ENCODE measurements at places on chromosomes 1 and 21.
A peak's percentile ranks its signal among the peaks of the same experiment; 100 is the strongest.

GRCh38 chr1:228786361-228787129, 51.3 kb downstream of the RHOU start:
- DNase-seq = no peak

GRCh38 chr1:47805018-47805417, 192.2 kb downstream of the TRABD2B start:
- no peak for DNase-seq

GRCh38 chr1:87872189-87872588, 543.5 kb downstream of the LMO4 start:
- DNase-seq = no peak

GRCh38 chr1:180503280-180503862, 994 bp upstream of the ACBD6 start:
- DNase-seq = no peak

- DNase-seq = no peak
Measured at GRCh38 chr1:53837646-53837923, 511 bp downstream of the NDC1 start.

DNA sequence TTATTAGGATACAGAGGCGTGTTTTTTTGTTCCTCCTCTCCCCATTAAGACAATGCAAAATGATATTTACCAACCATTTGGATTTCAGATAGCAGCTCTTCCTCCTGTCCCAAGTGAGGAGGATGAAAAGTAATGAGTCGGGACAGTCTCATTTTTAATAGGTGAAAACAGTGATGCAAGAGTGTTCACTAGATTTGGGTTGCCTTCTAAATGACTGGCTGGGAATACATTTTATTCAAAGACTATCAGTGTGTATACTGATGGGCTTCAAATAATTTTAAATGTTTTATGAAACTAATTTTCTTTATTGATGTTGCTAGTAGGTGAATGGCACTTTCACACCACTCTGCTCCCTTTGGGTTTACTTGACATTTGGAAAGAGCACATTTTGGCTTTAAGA, 2.1 kb downstream of the RCOR3 start:
- no peak for DNase-seq

DNA sequence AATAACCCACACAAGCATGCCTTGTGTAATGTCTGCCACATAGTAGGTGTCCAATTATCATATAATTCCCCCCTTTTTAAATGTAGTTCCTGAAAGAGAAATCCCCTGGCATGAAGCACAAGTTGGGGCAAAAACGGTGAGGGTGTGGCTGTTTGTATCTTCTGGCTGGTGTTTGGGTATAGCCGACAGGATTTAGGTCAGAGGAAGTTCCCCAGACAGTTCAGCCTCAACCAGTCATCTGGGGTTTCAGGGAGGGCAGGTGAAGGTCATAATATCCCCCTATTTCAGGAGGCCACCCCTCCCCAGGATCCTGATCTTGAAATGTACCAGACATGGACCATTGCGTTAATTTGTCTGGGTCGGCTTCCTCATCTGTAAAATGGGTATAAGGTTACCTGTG, 29.1 kb upstream of the JUN start:
- no peak for DNase-seq

DNA sequence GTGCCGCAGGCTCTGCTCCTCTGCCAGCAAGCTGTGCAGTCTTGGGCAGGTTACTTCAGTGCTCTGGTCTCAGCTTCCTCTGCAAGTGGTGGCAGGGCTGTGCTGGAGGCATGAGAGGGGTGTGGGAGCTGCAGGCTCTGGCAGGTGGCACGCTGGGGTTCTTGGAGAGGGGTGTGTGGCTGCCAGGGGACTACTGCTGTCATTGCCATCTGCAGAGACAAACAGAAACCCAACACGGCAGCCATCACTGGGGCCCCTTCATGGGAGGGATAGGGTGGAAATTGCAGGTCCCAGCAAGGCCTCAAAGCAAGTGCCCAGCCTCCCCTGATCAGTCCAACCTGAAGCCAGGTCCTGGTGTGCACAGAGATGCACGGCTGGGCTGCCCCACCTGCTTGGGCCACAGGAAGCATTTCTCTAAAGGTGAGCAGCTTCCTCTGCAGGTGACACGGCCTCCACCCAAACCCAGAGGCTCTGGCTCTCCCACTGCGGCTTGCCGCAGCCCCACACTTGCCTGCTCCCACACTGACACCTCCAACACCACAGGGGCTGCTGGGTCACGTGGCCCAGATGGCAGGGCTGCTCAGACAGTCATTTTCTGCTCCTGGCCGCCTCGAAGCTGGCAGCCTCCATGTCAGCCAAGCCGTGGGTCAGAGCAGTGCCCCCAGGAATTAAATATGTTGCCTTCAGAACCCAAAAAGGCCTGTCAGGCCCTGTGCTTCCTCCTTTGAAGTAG, 4.1 kb upstream of the COL6A2 start:
- no peak for DNase-seq

DNA sequence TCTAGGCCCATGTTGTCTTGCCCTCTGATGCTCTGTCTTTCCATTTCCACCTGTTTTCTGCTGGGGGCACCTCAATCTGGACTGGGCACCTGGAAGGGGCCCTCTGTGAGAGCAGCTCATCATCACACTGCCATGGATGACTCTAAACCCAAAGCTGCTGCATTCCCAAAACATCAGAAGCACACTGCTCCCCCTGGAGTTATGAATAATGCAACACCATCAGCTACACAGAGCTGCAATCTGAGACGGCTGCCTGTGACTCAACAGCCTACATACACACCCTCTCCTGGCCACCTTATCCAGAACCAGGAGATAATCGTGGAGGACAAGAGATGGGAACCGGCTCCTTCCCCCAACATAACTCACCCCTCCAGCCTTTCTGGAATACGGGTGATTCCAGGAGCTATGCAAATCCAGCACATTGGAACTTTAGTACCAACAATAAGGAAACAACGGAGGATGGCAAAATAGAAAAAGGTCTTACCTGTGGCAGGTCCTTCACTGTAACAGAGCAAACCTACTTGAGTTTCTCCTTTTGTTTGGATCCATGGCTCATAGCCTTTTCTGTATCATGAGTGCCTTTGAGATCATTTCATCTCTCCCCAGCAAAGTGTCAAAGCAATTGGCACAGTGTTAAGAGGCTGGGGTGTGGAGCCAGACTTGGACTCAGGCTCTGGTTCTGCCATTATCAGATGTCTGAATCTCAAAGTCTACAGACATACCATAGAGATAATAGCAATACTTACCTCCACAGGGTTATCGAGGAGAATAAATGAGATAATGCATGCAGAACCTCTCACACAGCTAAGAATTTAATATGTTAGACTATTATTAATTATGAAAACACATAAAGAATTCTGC, 29.3 kb downstream of the AK2 start:
- DNase-seq = peak; percentile 35

DNA sequence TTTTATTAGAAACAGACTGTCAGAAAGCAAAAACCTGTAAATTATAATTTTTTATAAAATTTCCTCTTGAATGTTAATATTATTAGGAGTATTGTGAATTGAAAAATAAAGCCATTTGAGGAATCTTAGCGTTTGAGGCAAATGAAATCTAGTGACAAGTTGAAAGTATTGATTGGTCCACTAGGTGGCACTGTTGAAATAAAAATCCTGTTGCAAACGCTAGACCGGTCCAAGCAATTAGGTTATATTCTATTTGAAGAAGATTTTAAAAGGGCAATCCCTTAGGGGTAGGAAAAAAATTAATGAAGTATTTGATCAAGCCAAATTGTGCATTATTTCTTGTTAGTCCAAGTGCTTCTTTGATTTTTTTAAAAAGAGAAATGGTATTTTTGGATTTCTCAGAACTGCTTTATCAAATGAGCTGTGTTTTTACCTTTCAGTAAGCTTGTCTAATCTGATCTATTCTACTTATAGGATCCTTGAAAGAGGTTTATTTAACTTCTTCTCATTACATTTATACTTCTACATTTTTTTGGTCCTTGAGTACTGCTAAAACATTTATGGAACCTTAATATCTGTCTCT, 57.7 kb downstream of the ATG4C start:
- DNase-seq = peak; percentile 91

DNA sequence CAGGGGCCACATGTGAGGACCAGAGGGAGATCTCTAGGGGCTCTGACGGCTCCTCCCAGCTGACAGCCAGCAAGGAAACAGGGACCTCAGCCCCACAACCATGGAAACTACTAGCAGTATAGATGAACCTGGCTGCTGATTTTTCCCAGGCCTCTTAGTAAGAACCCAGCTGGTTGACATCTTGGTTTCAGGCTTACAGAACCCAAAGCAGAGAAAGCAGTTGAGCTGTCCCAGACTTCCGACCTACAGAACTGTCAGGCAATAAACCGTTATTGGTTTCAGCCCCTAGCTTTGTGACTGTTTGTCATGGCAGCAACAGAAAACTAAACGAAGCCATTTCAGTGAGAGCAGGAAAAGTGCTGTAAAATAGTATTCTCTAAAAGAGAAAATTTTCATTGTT, 36.4 kb downstream of the ETS2 start:
- DNase-seq = no peak

DNA sequence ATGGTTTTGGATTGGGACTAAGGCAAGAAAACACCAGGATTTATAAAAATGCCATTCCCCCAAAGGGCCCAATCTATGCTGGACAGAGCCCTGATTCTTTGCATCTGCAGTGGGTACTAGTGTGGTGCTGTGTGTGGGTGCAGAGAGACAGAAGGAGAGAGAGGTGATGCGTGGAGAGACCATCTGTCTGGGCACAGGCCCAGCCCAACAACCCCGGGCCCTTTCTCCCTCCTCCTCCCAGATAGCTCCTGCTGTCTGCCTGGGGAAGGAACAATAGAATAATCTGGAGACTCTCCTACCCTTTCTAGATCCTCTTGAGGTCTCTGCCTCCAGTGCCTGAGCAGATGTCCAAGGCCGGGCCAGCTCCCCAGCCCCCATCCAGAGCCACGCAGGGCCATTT, 15.1 kb downstream of the KIAA1614 start:
- DNase-seq = peak; percentile 93

GRCh38 chr1:116151739-116152576, 40.8 kb downstream of the MAB21L3 start:
- DNase-seq = peak; percentile 50

GRCh38 chr1:64470665-64471217, 812 bp downstream of the CACHD1 start:
- no peak for DNase-seq

GRCh38 chr1:236302941-236303340, 21.2 kb upstream of the ERO1B start:
- DNase-seq = no peak

GRCh38 chr1:220123889-220124288, 30.0 kb downstream of the IARS2 start:
- peak; percentile 12 for DNase-seq

GRCh38 chr1:57824535-57824934, 400.7 kb upstream of the DAB1 start:
- peak; percentile 29 for DNase-seq

GRCh38 chr1:232553809-232554208, 76.1 kb downstream of the SIPA1L2 start:
- no peak for DNase-seq

DNA sequence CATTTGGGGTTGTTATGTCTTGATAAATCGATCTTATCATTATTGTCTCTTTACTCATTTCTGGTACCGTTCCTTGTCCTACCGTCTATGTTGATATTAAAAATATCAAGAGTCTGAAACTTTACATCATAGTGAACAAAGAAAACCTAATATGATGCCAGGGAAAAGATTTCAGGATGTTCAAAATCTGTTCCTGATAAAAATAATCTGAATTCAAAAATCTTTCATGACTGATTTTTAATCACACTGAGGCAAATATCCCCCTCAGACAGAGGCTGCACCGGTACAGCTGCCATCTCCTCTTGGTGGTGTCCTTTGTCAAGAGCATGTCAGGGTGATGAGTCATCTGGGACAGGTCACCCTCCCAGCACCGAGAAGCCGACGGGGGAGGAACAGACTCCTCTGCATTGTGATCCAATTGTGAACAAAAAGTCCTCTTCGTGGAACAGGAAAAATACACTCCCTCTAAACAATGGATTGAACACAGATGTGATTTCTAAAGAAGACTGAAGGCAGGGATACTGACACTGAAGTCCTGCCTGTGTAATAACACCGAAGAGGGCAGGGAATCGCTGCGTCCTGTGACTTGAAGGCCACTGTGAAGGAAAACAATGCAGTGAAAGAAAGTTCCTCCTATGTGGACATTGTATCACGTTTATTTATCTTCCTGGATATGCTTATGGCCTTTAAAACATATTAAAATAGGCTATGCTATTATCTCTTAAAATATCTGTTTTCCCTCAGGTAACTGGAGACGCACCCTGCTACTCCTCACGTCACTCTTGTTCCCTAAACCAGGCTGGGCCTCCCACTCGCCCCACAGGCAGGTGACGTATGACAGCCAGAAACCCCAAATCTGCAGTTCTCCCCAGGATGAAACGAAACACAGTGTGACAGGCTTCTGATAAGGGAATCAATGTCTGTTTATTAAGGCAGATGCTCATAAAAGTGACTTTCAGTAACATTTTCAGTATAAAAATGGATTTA, 4.3 kb upstream of the SPATC1L start:
- DNase-seq = no peak

- peak; percentile 30 for DNase-seq
Measured at GRCh38 chr1:177780096-177780700, 189.7 kb downstream of the SEC16B start.

GRCh38 chr1:239394107-239394506, 7.7 kb downstream of the CHRM3 start:
- no peak for DNase-seq

- DNase-seq = no peak
Measured at GRCh38 chr1:111436726-111437125, 9.2 kb upstream of the OVGP1 start.

DNA sequence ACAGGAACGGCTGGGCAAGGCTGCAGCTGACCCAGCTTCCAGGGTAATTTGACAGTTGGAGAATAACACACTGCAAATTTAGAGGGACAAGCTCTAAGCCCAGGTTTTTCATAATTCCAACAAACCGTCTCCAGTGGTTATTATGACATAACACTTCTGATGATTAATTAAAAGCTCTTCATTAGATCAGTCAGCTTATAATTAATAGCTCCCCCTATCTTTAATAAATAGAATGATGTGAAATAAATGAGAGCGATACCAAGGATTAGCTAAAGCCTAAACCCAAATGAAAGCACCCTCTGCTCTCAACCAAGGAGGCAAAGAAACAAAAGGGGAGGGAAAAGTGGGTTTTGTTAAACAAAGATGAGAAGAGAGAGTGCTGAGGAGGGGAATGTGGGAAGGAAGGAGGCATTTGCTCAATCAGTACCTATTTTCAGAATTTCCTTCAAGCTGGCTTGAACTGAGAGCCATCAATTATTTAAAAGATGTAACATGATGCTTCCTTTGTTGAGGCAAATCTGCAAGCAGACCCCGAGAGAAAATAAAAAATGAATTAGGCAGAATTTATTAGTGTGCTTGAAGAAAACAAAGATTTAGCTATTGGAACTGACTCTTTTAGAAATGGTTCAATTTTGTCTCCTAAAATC, 221.8 kb upstream of the ESRRG start:
- no peak for DNase-seq

- no peak for DNase-seq
Measured at GRCh38 chr1:117798550-117798949, 130.9 kb downstream of the GDAP2 start.

DNA sequence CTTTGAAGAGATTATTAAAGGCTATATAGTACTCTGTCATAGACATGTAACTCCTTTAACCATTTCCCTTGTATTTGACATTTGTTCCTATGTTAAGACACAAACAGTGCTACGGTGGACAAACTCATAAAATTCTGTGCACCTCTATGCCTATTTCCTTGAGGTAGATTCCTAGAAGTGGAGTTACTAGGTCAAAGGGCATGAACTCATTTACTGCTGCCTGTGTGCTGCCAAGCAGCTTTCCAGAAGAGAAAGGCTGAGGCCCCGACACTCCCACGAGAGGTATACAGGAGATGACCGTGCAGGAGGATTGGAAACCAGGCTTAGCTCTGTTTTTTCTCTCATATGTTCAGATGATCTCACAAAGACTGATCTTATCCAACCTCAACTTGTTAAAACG, 34.4 kb upstream of the TENT5C start:
- DNase-seq = no peak

Data from NCI-H1694 (cell line).